ENCODE measurements at places on chromosomes 1 and 21.

GRCh38 chr1:199931666-199932377 is 95.7 kb upstream of the NR5A2 start:
- no peak for DNase-seq

- no peak for DNase-seq
Observed at GRCh38 chr1:197027359-197027758, 39.7 kb downstream of the F13B start.

- no peak for DNase-seq
Observed at GRCh38 chr1:153957744-153958110, 685 bp downstream of the CRTC2 start.

- DNase-seq, result no peak
Observed at GRCh38 chr21:44836666-44837471, 19.0 kb upstream of the SUMO3 start.

- no peak for DNase-seq
Observed at GRCh38 chr1:195336812-195337211, 1271.4 kb downstream of the KCNT2 start.

DNA sequence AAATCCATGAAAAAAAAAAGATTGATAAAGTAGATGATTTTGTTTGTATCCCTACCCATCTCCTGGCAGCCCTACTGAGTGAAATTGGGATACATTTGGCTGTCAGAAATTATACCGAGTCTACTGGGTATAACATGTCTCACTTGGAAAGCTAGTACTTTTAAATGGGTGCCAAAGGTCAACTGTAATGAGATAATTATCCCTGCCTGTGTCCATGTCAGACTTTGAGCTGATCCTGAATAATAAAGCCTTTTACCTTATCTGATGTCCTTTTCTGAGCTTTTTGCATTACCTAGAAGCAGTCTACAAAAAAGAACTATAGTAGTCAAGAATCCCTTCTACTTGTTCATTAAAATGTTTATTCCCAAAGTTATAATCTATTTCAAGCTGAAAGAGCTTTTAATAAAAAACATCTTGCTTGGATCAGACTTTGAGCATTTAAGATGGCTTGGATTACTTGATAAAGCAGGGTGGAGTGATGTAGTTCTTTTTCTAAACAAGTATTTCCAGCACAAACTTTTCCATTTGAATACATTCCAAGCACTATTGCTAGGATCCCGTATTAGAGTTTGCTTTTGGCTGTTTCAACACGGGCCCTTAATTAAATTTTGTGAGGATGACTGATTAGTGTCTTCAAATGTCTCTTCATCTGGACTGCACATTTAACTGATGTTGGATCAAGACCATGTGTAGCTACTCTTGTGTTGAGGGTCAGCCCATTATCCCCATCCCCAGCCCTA is 69.2 kb downstream of the DTL start:
- no peak for DNase-seq

DNA sequence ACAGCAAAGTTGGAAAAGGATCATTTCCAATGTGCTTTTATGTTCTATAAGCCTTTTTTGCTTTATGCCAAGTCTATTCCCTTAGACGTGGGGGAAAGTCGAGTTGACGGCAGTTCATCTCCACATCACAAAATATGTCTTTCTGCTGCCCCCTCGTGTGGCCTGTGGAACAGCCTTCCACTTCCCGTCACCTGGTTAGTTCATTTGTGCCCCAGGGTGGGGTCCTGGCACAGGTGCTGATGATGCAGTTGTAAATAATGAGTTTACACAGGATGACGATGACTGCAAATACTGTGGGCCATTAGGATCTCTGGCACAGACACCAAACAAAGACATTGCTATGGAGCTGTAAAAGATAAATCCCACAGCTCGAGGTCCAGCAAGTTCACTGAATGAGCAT is 10.0 kb upstream of the OTUD3 start:
- DNase-seq, result no peak

DNA sequence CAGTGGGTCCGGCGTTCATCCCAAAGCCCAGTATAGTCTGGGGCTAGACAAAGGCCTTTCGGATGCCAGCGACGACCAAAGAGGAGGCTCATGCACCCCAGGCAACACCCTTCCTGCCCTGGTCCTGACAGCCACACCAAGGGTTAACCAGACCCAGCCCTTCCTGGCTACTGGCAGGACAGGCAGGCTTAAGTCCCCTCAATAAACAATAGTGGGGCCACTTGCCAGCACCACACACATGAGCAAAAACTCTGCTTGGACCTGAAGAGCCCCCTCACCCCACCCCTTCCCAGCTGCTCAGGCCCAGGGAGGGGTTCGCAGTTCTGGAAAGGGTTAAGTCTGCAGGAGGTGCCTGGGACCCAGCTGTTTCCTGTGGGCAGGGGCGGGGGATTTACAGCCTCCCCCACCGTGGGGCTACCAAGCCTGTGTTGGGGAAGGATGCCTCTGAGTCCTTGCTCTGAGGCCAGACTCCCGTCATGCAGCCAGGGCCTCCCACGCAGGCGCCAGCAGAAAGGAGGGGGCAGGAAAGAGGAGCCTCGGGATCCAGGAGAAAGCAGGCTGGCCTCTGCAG is 18.2 kb downstream of the PHLDA3 start:
- no peak for DNase-seq

DNA sequence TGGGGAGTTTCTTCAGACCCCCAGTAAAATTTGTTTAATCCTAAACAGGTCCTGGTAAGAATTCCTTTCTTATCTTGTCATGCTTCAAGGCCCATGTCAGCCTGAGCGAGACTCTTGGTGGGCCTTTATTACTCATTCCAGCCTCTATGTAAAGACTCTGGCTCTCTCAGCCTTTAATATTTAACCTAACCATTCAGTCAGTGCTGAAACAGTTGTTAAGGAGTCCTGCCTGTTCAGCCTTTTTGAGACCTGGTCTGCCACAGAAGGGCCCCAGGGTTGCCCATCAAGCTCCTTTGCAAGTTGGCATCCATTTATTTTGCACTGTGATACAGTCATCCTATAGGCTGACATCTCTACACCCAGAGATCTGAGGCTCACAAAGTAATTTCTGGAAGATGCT is 107.7 kb upstream of the VANGL1 start:
- DNase-seq, result no peak

Data from NCI-H1048 (cell line).